ENCODE measurements at places on chromosomes 13 and 19.

DNA sequence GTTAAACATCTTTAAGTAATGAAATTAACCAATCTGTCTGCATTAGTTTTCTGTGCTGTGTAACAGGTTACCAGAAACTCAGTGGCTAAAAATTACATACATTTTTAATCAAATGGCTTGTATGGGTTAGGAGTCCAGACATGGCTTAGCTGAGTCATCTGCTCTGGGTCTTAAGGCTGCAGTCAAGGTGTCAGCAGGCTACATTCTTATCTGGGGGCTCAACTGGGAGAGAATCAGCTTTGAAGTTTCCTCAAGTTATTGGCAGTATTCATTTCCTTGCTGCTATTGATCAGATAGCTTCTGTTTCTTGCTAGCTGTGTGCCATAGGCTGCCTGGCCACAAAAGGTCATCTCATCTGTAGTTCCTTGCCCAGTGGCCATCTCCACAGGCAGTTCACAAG, 1163.0 kb downstream of the DIAPH3 start:
- no peak for DNase-seq

- no peak for DNase-seq
Measured at GRCh38 chr19:54644056-54644455, 13.8 kb downstream of the LILRB1 start.

DNA sequence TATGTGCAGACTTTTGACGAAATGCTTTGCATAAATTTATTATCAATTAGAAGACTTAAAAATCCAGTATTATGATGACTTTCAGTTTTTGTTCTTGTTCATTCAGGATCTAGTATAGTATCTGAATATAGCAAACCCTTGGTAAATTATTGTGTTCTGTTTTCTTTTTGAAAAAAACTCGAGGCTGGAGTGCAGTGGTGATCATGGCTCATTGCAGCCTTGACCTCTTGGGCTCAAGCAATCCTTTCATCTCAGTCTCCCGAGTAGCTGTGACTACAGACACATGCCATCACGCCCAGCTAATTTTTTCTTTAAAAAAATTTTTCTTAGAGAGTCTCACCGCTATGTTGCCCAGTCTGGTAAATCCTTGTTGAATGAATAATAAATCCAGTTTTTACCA, 4.6 kb downstream of the FARP1 start:
- no peak for DNase-seq

- no peak for DNase-seq
Measured at GRCh38 chr13:76884186-76884906, 1.9 kb downstream of the KCTD12 start.

GRCh38 chr13:99004978-99005377, 27.1 kb upstream of the DOCK9 start:
- DNase-seq = no peak

DNA sequence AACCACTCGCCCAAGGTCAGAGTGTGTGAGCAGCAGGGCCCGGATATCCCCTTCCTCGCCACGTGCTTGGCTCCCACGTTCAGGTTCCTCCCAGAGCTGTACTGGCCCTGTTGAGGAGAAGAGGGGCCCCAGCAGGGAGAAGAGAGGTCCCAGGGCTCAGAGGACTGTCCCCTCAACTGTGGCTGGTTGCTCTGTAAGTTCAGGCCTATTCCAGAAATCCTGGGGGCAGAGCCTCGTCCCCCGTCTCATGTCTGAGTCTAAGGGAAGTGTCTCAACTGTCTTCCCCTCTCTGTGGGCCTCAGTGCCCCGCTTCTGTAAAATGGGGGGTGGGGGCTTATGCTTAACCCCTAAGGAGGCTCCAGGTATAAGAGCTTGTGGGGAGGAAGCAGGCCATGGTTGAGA, 3.9 kb downstream of the PPP5C start:
- DNase-seq = peak; percentile 24

GRCh38 chr13:35389535-35389934, 87.0 kb downstream of the MAB21L1 start:
- no peak for DNase-seq

- no peak for DNase-seq
Measured at GRCh38 chr13:94602467-94602866, 810 bp downstream of the GPR180 start.

DNA sequence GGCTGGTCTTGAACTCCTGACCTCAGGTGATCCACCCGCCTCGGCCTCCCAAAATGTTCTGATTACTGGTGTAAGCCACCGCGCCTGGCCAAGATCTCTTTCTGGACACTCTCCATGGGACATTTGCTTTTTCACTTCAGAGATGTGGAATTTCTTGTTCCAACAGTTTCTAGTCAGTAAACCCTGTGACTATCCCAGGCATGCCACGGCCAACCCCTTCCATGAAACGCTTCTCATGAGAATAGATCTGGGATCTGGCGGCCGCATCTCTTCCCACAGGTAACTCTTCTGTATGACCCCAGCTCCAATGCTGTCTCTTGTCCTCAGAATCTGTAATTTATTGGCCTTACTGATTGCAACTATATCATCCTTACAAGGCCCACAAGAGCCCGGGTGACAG, 16.2 kb downstream of the PLPP2 start:
- DNase-seq = no peak

DNA sequence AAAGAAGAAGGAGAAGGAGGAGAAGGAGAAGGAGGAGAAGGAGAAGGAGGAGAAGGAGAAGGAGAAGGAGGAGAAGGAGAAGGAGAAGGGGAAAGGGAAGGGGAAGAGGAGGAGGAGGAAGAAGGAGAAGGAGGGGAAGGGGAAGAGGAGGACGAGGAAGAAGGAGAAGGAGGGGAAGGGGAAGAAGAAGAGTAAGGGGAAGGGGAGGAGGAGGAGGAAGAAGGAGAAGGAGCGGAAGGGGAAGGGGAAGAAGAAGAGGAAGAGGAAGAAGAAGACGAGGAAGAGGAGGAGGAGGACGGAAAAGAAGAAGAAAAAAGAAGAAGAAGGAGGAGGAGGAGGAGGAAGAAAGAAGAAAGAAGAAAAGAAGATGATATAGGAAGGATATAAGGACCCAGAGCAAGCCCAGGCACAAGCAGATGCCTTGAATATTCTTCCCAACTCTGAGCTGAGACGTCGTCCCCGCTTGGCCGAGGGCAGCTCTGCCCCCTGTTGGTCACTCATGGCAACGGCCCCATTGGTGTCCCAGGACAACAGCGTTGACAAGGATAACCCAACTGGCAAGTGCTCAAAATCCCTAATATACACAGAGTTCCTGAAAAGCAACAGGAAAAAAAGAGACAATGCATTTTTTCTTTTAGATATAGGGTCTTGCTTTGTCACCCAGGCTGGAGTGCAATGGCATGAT, 30.6 kb upstream of the IGSF23 start:
- DNase-seq = peak; percentile 1

DNA sequence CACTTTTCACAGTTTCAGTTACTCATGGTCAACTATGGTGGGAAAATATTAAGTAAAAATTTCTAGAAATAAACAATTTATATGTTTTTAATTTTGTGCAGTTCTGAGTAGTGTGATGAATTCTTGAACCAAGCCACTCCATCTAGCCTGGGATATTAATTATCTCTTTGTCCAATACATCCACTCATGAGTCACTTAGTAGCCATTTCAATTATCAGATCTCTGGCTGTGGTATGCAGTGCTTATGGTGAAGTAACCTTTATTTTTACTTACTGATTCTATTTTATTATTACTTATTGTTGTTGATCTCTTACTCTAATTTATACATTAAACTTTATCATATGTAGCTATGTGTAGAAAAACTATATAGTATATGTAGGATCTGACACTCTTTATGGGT, 128.9 kb upstream of the KLHL1 start:
- no peak for DNase-seq

DNA sequence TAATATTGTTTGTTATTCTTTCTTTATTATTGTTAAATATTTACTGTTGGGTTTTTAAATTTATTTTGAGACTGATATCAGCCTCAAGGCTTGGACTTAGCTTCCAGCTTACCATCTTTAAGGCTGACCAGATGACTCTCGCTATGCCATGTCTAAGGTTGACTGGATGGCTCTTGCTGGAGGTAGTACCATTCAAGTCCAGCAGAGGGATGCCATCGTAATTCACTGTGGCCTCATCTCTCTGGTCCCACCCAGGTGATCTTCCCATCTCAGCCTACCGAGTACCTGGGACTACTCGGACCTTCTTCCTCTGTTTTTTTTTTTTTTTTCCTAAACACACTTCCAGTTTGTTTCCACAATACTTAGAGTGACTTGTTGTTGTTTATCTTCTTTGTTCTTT, 41.7 kb upstream of the ZNF91 start:
- DNase-seq = no peak

DNA sequence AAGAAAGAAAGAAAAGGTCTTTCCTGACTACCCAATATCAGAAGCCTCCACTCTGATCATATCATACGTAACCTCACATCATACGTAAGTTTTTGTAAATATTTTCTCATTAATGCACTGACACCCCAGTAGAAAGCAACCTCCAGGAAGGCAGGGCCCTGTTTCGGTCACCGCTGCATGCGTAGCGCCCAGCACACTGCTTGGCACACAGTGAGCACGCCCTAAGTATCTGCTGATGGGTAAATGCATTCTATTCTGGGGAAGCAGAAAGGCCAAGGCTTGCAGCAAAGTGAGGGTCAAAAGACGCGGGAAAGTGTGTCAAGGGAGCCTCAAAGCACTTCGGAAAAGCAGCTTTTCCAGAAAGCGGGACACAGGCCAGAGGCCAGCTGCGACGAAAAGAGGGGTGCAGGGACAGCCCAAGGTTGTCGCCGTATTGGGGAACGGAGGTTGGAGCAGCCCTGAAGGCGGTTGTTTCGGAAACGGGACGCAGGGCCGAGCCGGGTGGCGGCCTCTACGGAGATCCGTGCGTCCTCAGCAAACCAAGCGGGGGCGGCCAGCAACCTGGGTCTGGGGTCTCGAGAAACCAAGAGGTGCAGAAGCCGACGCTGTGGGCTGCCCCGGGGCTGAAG, 463 bp downstream of the SUGP1 start:
- no peak for DNase-seq

DNA sequence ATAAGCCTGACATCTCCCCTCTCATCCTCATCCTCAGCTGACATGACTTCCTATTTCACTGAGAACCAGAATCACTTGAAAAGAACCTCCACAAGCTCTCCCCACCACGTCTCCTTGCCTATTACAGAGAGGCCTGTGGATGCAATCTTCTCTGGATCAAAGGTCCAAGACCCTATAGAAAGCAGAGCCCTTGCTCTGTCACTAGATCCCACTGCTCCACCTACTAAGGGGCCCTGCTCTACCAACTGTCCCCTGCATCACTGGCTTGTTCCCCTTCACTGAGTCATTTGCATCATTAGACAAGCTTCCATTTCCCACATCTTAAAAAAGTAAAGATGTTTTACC, 40.8 kb downstream of the RCBTB2 start:
- no peak for DNase-seq

DNA sequence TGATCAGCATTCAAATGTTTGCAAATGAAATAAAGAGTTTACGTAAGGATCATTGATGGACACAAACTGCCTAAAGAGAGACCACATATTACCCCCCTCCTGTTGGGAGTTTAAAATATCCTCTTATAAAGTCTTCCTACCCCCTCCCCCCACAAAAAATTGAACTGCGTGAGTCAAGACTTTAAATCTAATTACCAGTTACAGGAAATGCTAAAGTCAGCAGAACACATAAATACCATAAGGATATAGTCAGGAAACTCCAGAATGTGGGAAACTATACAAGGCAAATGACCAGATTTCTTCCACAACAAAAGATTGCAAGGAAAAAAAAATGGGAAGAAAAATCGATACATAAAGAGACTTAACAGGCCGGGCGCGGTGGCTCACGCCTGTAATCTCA, 44.4 kb upstream of the FARP1 start:
- DNase-seq = no peak

- DNase-seq = no peak
Measured at GRCh38 chr13:96223231-96223630, 133.3 kb downstream of the HS6ST3 start.

DNA sequence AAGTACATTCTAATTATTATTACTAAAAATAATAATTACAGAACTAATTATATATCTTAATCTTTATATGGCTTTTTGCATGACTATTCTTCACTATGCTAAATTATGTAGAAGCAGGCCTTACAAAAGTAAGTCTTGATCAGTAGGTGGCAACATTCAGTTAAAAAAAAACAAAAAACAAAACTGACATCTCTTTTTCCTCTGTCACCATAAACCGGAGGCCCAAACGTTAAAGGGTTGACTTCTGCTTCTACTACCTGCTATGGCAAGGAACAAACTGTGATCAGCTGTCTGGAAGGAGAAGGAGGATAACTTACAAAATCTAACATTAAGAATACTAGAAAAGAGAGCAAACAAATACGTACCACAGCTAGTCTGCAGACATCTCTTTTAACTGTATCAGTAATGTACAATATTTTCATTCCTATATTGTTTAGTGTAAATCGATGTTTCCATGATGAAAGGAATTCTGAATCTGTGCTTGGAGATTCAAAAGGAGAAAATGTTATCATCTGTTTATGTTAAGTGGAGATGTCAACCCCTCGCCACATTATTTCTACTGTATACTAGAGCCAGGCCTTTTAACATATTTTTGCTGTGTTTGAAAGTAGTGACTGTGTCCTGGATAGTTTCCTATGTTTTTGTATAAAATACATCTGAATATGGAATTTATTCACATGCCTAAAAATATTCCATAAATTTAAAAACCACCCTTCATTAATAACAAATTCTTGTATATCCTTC, 1525.4 kb downstream of the SLITRK1 start:
- no peak for DNase-seq

DNA sequence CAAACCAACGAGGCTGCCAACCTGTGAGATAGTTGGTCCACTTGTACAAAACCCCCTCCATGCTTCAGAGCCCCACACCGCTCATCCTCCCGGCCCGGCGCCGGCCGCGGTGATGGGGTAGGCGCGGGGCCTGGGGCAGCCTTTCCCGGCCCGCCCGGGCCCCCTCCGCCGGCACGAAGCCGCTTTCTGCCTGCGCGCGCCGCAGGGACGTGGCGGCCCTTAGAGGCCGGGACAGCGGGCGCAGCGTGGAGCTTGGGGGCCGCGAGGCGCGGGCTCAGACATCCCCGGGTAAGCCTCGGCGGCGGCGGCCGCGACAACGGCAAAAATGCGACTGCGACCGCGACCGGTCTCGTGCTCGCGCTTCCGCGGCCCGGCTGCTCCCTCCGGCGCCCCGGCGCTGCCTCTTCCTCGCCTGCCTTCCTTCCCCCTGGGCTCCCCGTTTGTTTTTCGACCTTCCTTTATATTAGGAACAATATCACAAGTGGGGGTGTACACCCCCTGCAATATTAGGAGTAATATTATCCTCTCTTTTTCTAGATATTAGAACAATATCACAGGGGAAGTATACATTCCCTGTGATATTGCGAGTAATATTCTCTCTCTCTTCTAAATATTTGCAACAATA, 53.9 kb upstream of the CEACAM21 start:
- peak; percentile 64 for DNase-seq

- DNase-seq = no peak
Measured at GRCh38 chr19:32928806-32929205, 43.0 kb downstream of the CEP89 start.

- DNase-seq = no peak
Measured at GRCh38 chr19:7196763-7197118, 97.5 kb downstream of the INSR start.

- DNase-seq = no peak
Measured at GRCh38 chr13:38700051-38700450, 13.2 kb downstream of the FREM2 start.

- no peak for DNase-seq
Measured at GRCh38 chr13:99993660-99994637, 12.4 kb downstream of the ZIC2 start.

GRCh38 chr13:111410232-111411021, 90.0 kb downstream of the TEX29 start:
- no peak for DNase-seq
